ENCODE measurements at places on chromosomes 12 and 14.

DNA sequence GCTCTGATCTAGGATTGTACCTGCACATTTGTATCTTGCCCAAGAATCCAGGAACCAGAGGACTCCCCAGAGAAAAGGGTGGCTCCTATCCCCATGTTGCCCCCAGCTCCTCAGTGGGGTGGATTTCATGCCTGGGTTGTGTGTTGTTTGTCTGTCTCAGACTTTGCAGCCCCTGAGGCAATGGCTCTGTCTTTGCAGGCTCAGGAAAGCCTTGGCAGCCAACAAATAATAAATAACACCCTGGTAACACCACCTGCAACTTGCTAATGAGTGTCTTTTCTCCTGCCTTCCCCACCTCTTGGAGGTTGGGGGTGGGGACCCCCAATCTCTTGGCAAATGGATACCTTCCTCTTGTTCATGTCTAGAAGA lies 65.2 kb upstream of the CISTR start:
- DNase-seq, result no peak

- no peak for DNase-seq
Measured at GRCh38 chr12:121287267-121287954, 9.1 kb downstream of the CAMKK2 start.

GRCh38 chr12:103852498-103852997 lies 11.5 kb upstream of the NT5DC3 start:
- no peak for DNase-seq

DNA sequence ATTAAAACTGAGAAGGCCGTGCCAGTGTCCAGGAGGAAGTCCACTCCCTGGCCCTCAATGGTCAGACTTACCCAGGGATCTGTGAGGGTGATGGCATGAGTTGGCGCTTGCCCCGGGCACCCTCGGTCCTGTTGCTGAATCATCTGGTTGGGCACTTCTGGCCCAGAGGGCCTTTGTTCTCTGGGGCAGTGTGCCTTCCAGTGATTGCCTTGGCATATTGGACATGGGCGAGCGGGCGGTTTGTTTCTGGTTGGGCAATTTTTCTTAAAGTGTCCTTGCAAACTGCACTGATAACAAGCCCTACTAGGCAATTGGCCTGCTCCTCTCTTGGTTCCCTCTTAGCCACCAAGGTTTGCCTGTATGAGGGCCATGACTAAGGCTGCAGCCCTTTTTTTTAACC lies 69.5 kb upstream of the ZDHHC17 start:
- no peak for DNase-seq

GRCh38 chr12:121795034-121795968 lies 1.8 kb upstream of the RHOF start:
- DNase-seq, result no peak

- DNase-seq, result no peak
Measured at GRCh38 chr12:120065472-120065871, 51.1 kb downstream of the RAB35 start.

GRCh38 chr14:61513986-61514830 lies 181.1 kb upstream of the HIF1A start:
- DNase-seq, result no peak

- DNase-seq, result no peak
Measured at GRCh38 chr12:18192119-18192518, 69.2 kb upstream of the PIK3C2G start.

DNA sequence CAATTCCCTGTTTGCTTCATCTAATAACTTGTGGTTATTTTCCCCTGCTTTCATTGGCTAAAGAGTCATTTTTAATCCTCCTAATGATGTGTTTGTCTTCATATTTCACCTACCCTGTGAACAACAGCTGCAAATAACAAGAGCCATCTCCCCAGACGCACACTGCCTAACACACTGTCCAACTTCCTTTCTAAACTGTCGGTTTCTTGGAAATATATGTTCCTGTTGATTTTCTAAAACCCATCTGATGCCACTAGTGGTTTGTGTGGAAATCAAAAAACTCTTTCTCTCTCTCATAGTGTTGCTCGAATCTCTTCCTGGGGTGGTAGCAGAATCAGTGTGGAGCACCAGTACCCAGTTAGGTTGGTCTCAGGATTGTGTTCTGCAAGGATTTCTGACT lies 226.9 kb downstream of the EPS8 start:
- no peak for DNase-seq

- no peak for DNase-seq
Measured at GRCh38 chr14:32013083-32013482, 64.0 kb upstream of the ARHGAP5 start.

DNA sequence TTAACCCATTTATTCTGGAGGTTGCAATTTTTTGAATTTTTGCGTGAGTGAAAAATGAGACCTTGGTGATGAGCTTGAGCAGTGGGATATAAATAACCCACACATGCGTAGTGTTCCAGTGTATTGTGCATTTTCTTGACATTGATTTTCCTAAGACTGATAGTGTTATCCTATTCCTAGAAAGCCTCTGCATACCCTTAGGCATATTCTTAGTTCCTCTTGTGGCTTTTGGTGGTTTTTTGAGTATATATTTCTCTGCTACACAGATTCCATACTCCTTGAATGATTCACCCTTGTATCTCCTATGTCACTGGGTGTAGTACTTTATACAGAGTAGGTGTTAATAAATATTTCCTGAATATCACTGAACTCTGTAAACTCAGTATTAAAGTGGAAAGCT lies 363.4 kb upstream of the PDE3A start:
- DNase-seq, result no peak

GRCh38 chr14:104676694-104677511 lies 12.5 kb upstream of the INF2 start:
- DNase-seq, result peak; percentile 46

DNA sequence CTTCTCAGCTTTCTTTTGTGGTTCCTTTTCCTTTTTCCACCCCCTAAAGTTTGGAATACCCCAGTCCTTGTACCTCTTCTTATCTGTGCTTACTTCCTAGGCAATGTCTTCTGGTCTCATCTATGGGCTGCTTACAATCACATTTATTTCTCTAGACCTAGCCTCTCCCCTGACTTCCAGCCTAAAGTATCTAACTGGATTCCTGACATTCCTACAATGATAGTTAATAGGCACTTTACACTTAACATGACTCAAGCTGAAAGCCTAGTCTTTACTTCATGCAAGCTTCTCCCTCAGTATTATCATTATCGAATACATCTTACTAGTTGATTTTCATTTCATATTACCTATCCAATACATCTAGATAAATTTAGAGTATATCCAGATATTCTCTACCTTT lies 21.2 kb downstream of the CLECL1 start:
- DNase-seq, result no peak

- DNase-seq, result no peak
Measured at GRCh38 chr14:72583316-72584272, 310.3 kb downstream of the DPF3 start.

DNA sequence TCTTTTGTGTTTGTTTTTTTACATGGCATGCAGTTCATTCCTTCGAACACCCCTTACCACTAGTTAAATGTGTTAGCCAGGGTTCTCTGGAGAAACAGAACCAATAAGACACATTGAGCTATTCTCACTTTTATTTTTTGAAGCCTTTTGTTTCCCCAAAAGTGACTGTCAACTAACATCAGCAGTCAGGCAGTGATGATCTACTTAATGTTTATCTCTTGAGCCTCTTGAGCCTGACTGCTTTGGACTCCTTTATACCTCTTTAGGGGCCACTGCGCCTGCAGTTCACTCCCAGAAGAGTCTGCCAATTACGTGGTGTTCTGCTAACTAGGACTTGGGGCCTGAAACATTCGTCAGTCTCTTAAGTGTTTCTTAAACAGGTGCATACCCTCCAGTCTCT lies 163.7 kb upstream of the FLRT2 start:
- DNase-seq, result no peak

GRCh38 chr14:106530423-106531107 lies 1004.2 kb downstream of the TMEM121 start:
- DNase-seq, result no peak

DNA sequence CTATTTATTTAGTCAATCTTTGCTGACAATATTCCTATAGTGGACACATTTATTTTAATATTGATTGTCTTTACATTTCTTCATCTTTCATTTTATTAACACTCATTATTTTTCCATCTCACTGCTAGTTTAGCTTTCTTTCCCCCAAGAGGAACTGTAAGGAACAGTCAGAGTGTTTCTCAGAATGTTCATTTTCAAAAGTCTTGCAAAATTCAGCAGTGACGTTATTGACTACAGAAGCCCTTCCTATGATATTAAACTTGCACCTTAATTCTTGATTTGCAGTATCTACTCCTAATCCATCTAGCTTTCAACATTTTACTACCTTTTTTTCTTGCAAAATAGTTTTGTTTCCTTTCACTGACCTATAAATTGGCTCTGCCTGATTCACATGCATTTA lies 13.0 kb downstream of the CLEC2B start:
- no peak for DNase-seq

GRCh38 chr12:25269701-25270100 lies 19.0 kb upstream of the KRAS start:
- no peak for DNase-seq

All from stimulated activated CD8-positive, alpha-beta memory T cell treated with anti-CD3 and anti-CD28 coated beads, Interleukin-7, amount 100 ng/mL, for 4 hours (primary cell).